Pulmonary artery endothelial cell (primary cell): ENCODE measurements at places on chromosomes 3 and 15. TPM values are rescaled to one million over a fixed set of nuclear protein-coding genes. Genes with fewer than 3 reads are reported as not detected.

DNA sequence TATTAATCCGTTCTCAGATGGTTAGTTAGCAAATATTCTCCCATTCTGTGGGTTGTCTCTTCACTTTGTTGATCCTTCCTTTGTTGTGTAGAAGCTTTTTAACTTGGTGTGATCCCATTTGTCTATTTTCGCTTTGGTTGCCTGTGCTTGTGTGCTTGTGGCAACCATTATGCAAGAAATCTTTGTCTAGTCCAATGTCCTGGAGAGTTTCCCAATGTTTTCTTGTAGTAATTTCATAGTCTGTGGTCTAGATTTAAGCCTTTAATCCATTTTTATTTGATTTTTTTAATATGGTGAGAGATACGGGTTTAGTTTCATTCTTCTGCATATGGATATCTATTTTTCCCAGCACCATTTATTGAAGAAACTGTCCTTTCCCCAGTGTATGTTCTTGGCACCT is 59.8 kb downstream of the RASA2 start:
- DNase-seq: no peak

Gene SLC51B
- total RNA-seq: not detected in 2 replicates

Gene TMC3
- not detected in 2 replicates for total RNA-seq

Gene LYZL4
- total RNA-seq: not detected in 2 replicates

GRCh38 chr3:64242435-64242834 is 17.2 kb upstream of the PRICKLE2 start:
- no peak for DNase-seq

DNA sequence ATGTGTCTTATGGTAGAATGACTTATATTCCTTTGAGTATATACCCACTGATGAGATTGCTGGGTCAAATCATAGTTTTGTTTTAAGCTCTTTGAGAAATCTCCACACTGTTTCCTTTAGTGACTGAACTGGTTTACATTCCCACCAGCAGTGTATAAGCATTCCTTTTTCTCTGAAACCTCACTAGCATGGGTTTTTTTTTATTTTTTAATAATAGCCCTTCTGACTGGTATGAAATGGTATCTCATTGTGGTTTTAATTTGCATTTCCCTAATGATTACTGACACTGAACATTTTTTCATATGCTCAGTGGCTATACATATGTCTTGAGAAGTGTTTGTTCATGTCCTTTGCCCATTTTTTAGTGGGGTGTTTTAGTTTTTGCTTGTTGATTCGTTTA is 494.3 kb downstream of the SQOR start:
- DNase-seq: no peak

Gene TLR9
- 0.04 TPM in 1 of 2 replicates, not detected in the other for total RNA-seq

GRCh38 chr3:53970661-53971060 is 79.0 kb upstream of the SELENOK start:
- DNase-seq: no peak
